ENCODE measurements at places on chromosomes 7 and 10.

- DNase-seq, result no peak
Measured at GRCh38 chr7:14195871-14196270, 206.4 kb upstream of the ETV1 start.

DNA sequence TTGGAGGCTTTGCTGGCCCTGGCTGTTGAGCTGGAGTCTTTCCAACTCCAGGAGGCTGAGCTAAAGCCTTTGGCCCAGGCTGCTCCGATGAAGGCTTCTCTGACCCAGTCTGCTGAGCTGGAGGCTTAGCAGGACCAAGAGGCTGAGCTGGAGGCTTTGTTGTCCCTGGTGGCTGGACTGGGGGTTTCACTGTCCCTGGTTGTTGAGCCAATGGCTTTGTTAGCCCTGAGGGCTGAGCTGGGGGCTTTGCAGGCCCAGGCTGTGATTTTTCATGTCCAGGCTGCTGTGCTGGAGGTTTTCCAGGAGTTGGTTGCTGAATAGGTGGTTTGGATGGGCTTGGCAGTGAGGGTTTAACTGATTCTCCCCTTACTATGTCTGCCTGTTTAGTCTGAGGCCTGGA lies 7.3 kb downstream of the PCLO start:
- DNase-seq, result no peak

DNA sequence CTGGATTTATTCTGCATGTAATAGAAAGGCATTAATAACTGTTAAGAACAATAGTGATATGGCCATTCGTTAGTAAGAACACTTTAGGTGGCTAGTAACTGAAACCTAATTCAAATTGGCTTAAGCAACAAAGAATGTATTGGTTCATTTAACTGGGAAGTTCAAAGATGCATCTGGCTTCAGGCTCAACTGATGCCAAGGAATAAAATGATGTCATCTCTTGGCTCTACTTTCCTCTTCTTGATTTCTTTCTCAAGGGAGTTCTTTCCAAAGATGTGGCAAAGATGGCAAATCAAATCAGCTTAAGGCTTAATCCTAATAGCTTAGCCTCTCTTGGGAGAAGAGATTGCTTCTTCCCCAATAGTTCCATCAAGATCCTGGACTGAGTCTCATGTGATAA lies 51.6 kb downstream of the PIK3CG start:
- no peak for DNase-seq

- DNase-seq, result no peak
Measured at GRCh38 chr7:157841773-157842370, 505.1 kb downstream of the DNAJB6 start.

DNA sequence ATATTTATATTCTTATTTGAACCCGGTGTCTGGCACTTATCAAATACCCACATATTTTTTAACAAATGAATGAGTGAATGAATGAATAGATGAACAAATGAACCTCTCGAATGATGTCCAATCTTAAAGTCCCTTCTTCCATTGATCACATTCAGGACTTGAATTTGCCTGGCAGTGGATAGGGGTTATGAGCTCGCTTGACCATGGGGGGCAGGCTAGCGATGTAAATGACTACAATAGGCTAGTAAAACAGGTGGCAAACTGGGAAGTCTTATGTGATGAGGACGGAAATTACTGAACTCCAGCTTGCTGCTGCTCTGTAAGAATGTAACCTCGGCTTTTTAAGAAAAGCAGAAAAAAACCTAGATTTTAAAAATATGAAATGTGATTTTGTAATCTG lies 247.7 kb upstream of the DKK1 start:
- no peak for DNase-seq

DNA sequence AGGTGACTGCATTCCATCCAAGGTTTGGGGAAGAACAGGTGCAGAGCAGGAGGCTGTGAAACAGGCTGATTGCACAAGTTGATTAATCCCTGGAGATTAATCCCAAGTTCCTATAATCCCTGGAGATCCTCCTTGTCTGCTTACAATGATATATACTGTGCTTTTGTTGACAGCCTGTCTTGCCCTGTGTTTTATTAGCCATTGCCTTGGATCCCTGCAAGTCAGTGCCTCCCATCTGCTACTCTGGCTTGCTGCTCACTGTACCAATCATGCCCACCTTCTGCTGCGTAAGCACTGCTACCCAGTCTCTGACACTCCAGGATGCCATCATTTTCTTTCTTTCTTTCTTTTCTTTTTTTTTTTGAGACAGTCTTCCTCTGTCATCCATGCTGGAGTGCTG lies 65.4 kb downstream of the ANKRD61 start:
- no peak for DNase-seq
